ENCODE measurements at places on chromosomes 7 and 10.

DNA sequence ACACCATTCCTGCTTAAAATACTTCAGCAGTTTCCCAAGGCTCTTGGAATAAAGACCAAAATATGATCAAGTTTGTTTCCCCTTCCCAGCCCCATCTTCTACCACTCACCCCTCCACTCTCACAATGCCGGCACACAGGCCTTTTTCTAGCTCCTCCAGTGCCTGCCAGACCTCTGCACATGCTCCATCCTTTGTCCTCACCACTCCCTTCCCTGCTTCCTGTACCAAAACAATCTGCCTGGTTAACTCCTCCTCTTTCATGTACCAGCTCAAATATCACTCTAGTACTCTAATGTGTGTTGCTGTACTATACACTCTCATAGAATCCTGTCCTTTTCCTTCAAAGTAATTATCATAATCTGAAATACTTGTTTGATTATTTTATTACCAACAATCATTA is 19.4 kb downstream of the SCRN1 start:
- peak; percentile 66 for DNase-seq

- no peak for DNase-seq
Observed at GRCh38 chr10:126421756-126422256, 33.5 kb upstream of the ADAM12 start.

DNA sequence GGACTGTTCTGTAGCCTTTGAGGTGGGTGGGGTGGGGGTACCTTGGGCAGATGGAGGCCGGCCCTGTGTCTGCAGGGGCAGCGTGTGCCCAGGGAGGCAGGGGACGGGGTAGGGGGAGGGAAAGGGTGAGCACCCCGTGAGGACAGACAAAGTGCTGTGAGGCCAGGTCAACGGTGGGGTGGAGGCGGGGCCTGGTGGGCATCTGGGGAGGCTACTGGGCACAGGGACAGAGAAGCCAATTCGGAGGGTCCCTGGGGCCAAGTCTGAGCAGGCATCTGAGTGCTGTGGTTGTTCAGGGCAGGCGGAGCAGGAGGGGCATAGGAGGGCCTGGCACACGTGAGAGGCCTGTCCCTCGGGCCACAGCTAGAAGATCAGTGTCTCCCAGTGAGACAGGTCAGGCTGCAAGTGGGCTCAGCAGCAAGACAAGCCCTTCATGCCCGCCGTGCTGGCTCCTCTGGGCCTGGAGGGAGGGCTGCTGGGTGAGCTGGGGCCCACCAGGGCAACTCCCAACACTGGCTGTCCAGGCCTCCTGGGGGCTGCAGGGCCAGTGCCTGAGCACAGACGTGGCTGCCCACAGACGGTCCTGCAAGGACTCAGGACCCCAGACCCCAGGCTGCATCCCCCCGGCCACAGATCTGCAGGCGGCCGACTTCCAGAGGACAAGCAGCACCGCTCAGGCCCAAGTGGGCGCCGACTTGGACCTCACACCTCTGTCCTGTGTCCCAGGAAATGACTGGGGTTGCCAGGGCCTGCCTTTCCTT is 26.4 kb upstream of the KNDC1 start:
- DNase-seq: no peak

- DNase-seq: no peak
Observed at GRCh38 chr7:127194571-127194970, 58.2 kb downstream of the GRM8 start.

DNA sequence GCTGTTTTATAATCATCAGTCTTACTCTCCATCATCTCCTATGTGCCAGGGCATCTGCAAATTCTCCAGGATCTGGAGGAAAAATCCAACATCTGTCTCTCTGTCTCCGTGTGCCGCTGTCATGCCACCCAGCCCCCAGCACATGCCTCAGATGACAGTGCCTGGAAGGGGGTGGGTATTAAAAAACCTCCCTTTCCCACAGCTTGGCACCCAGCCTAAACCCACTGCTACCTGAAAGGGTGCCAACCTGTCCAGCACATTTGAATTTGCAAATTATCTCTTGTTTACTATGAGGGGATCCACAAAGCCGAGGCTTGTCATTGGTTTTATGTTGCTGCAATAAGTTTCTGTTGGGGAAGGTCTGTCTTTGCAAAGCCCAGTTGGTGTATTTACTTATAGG is 73.1 kb downstream of the EMX2 start:
- no peak for DNase-seq

DNA sequence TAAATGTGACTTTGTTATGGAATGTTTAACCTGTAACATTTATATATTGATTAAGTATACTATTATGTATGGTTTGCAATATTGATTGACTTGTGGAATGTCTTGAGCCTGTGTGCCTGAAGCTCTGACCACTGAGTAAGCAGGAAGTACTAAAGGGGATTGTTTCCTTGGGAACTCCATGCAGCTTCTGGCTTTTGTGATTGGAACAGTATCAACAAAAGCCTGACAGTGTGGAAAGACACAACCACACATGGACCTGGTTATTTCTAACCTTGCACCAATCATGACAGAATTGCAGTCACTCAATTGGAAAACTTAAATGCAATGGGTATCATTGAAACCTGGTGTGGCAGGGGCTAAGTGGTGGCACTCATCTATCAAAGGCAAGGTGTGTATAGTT is 45.5 kb upstream of the PIK3CG start:
- DNase-seq: no peak

DNA sequence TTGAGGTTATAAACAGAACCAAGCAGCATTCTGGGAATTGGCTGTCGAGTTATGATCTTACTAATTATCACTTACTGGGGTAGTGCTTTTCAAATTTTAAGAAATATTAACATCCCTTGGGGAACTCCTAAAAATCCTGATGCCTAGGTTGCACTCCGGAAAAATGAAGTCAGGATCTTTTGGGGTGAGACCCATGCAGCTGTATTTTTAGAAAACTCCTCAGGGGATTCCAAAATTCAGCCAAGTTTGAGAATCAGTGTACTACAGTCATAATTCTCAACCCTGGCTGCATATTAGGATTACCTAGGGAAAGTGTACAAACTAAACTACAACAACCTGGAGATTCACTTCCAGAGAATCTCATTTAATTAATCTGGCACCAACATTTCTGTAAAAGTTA is 17.2 kb upstream of the PPP1R9A start:
- no peak for DNase-seq

- DNase-seq: peak; percentile 20
Observed at GRCh38 chr7:55774327-55775050, 88.1 kb downstream of the SEPTIN14 start.

- DNase-seq: no peak
Observed at GRCh38 chr10:10625491-10625890, 392.2 kb upstream of the CELF2 start.

DNA sequence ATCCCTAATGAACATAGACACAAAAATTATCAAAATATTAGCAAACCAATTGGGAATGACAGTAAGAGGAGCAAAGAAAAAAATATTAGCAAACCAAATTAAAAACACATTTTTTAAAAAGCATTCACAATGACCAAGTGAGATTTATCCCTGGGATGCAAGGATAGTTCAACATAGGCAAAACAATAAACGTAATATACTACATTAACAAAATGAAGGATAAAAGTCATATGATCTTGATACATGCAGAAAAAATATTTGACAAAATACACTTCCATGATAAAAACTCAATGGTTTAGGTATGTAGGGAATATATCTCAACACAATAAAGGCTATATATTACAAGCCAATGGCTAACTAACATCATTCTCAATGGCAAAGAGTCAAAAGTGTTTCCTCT is 83.3 kb downstream of the CRPPA start:
- no peak for DNase-seq

DNA sequence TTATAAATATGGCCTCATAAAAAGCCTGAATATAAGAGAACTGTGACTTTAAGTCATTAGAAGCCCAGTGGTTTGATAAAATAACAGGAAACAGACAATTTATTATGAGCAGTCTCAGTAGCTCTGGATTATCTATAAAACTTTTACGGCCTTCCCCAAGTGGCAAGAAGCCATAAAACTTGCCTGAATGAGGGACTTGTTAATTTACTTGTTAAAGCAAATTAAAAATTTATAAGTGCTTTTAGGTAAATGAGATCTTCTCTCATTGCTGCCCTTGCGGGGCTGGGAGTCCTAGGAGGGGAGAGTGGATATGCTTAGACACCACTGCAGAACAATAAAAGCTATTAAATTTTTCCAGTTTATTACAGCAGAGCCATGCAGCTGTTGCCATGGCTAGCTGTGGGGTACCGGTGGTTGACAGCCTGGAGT is 499.9 kb downstream of the AUTS2 start:
- no peak for DNase-seq

- no peak for DNase-seq
Observed at GRCh38 chr7:120337308-120337907, 64.4 kb downstream of the KCND2 start.

DNA sequence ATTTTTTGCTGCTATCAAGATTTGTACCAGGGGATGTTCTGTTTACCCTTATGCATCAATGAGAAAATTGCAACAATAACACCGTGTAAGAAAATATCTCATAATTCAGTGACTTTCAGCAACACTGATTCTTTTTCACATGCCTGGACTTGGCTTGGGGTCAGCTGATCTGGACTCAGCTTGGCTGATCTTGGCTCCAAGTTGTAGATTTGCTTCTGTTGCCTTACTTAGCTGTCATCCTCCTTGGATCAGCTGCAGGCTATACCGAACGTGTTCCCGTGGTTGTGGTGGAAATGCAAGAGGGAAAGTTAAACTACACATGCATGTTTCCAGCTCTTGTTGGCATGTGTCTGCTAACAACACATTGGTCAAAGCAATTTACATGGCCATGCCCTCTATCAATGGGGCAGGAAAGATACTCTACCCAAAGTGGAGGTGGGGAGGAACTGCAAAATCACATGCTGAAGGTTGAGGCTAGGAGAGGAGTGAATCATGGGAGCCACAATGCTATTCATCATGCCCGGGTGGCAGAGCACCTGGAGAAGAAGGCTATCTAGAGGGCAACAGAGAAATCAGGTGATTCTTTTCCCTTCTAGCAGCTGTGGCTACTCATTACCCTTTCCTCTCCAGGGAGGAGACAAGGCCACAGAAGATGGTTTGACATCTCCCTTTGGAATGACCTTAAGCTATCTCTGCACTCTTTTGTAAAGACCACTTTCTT is 1276.3 kb upstream of the AUTS2 start:
- peak; percentile 61 for DNase-seq

- DNase-seq: peak; percentile 62
Observed at GRCh38 chr10:28684986-28685580, 7.8 kb downstream of the BAMBI start.

DNA sequence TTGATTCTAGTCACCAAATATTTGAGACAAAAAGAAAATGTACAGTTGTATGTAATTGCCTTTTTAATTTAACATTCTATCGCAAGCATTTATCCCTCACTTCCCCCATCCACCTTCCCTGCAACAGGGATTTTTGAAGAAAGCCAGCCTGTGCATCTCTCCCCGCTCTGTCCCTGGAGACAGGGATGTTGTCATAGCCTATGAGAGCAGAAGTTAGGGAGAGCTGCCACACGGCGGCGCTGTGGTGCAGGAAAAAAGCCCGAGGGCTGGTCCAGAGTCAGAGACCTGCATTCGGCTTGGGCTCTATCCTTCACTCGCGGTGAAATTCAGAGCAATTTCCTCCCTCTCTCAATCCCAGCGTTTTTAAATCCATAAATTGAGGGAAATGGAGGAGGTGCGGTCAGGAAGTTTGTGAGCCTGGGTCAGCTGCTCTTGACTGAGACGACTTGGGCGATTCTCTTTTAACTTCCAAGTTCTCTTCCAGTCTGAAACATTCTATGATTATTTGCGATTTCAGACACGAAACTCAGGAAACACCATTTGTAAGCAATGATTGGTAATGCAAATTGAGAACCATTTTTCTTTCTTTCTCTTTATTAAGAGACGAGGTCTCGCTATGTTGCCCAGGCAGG is 17.5 kb downstream of the HKDC1 start:
- peak; percentile 93 for DNase-seq

DNA sequence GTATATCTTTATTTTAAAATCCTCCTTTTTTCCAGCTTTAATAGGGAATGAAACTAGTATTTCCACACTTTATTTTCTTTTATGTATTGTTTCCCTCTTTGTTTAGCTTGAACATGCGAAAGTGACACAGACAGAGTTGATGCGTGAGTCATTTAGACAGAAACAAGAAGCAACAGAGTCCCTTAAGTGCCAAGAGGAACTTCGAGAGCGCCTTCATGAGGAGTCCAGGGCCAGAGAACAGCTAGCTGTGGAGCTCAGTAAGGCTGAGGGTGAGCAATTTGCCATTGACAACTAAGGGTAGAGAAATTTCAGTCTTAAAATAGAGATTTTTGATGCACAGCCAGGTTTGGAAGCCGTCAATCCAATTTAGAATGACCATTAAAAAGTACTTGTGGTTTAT is 73.1 kb downstream of the CYP51A1 start:
- DNase-seq: no peak

DNA sequence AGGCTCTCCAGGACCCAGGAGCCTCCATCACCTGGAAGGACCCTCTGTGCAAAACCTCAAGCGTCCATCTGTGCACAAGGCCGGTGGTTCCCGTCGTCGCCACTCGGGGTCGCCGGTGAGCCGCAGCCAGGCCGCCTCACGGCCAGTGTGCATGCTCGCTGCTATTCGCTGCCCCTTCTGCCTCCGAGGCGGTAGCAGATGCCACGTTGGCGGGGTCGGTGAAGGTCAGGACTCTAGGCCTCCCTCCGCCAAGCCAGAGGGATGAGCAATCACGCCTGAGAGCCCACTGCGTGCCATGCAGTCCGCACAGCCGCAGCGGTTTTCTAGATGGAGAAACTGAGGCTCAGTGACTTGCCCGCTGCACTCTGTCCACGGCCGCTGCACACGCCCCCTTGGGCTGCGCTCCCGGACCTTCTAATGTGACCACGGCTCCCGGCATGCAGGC is 5.7 kb downstream of the UPK3B start:
- DNase-seq: peak; percentile 41

DNA sequence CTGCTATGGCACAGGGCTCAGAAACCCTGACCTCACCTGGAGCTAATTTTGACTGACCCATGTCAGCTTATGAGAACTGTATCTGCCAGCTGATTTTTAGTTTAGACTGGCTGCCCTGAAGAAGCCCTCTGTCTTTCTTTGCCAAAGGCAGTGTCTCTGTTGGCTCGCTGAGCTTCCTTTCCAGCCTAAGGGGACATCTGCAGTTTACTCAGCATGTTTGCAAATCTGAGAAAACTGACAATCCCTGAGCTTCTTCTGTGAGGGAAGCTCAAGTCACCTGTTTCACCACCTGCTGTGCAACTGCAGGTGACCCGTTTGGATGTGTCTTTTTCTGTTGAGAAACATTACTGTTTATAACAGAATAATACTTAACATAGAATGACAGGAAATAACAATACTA is 46.0 kb downstream of the PRKAR2B start:
- peak; percentile 68 for DNase-seq

GRCh38 chr7:416761-417624 is 102.7 kb downstream of the PDGFA start:
- DNase-seq: no peak

GRCh38 chr7:73717025-73717807 is 2.3 kb downstream of the STX1A start:
- no peak for DNase-seq

GRCh38 chr10:68301790-68302502 is 29.9 kb upstream of the HNRNPH3 start:
- peak; percentile 76 for DNase-seq

GRCh38 chr10:65754112-65754511 is 1171.7 kb upstream of the LRRTM3 start:
- DNase-seq: no peak
